ENCODE measurements at places on chromosomes 4 and X.

DNA sequence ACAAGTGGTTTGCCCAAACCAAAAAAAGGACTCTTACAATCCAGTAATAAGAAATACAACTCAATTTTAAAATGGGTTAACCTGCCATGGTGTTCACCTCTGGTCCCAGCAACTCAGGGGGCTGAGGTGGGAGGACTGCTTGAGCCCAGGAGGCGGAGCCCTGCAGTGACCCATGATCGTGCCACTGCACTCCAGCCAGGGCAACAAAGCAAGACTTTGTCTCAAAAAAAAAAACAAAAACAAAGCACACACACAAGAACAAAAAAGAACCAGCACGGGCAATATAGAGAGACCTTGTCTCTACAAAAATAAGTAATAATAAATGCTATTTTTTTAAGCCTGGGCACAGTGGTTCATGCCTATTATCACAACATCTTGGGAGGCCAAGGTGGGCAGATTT is 28.7 kb downstream of the ARAP2 start:
- no peak for DNase-seq

DNA sequence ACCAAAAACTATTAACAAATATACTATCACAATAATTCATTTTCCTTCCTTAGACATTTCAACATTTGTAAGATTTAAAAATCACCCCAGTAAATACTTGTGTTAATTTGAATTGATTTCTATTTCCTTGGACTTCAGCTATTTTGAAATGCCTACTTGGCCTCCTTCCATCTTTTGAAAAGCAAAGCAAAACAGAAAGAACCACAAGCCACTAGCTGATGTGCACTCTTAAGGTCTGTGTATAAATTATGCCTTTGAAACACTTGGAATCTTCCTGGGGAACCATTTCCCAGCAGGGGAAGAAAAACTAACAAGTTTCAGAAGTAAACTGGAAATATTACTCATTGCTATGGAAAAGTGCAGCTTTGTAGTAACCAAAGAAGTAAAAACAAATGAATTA is 139.8 kb downstream of the CLCN4 start:
- DNase-seq: no peak

DNA sequence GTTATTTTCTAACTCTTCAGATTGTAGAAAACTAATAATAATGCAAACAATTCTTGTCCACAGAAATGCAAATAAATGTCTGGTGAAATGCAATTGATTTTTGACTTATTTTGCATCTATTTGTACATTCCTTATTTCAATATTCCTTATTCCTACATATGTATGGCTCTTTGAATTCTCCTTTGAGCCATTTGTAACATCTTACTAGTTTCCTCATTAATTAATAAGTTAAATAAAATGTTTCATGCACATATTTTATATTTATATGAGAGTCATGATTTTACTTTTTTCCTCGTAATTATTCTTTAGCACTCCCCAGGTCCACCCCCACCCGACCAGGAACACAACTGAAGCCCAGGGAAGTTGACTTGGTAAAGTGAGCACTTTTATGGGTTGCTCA is 2.7 kb upstream of the FTHL17 start:
- DNase-seq: no peak

DNA sequence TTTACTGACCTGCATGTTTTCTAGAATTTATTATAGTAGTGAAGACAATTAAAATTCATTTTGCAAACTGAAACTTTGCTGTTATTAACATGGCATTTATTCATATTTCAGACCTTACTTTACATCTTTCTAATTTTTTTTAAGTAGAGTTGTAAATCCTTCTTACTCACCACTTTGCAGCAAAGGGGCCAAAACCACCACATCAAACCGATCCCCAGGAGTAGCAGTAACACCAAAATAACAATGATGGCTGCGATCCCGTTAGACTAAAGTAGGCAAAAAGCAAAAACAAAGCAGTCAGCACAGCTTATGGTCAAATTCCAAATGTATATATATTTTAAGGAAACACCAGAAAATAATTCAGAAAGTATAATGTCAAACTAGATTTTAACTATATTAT is 64.7 kb downstream of the ANTXR2 start:
- DNase-seq: no peak

DNA sequence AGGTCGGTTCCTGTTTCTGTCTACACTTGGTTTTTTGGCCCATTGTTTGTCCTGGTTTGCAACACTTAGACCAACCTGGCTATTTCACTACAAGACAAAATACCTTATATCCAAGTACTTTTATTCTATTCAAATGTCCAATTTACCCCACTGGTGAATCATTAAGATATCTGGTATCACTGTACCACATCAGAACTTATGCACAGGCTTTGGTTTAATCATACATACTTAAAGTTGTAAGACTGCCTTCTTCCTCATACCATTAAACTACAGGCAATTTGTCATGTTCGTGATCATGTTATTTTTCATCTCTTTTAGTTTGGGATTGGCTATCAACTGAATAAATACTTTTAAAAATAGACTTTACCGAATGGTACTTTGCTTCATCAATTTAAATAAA is 53.0 kb upstream of the ATOH1 start:
- DNase-seq: no peak

GRCh38 chr4:167715176-167715575 is 377.2 kb upstream of the ANXA10 start:
- no peak for DNase-seq

- DNase-seq: no peak
Observed at GRCh38 chr4:11632483-11632882, 203.8 kb upstream of the HS3ST1 start.

DNA sequence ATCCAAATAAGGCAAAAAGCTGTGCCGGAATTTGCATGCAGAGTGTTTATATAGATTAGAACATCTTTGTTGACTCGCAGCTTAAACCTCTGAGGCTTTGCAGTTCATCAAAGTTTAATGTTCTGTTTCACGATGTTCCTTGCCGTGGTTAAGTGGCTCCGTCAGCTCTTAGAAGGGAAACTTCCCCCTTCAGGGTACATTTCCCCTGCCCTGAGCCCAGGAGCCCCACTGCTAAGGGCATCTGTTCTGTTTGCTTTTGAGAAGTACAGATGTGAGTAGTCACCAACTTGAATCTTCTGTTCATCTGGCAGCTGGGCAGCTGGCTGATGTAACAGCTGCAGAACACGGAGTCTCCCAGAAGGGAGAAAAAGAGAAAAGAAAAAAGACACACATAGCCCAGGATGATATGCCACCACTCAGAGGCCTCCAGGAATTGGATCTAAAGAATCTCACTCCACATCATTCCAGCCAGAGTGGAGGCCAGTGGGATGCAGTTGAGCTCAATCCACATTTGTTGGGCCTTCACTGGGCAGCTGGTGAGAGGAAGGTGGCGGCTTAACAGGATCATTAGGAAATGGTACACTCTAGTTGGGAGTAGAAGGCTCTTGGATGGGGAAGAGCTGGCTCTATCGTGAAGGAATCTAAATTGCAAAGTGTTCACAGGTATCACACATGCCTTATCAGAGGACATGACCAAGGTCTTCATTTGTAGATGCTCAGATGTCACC is 178.7 kb upstream of the RBPJ start:
- DNase-seq: no peak

DNA sequence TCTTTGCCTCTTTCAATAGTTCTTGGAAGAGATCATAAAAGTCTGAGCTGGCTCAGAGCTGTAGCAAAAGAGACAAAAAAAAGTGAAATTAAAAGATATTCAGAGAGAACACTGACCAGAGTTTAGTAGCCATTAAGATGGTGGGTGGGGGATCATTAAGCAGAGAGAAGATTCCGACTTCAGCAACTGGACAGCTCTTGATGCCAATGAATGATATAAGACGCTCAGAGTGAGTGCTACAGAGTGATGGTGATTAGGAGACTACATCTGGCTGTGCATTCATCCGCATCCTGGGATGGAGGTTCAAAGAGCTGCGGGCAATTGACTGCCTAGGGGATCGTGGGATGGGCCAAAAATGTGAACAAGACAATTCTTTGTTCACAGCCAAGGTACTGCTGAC is 178.5 kb downstream of the PACRGL start:
- no peak for DNase-seq

- no peak for DNase-seq
Observed at GRCh38 chrX:119762718-119763117, 4.3 kb downstream of the SOWAHD start.

- no peak for DNase-seq
Observed at GRCh38 chr4:84683064-84683850, 100.3 kb downstream of the CDS1 start.

- no peak for DNase-seq
Observed at GRCh38 chrX:16870862-16871815, 977 bp upstream of the RBBP7 start.

GRCh38 chr4:183971929-183972490 is 66.9 kb downstream of the STOX2 start:
- DNase-seq: no peak

DNA sequence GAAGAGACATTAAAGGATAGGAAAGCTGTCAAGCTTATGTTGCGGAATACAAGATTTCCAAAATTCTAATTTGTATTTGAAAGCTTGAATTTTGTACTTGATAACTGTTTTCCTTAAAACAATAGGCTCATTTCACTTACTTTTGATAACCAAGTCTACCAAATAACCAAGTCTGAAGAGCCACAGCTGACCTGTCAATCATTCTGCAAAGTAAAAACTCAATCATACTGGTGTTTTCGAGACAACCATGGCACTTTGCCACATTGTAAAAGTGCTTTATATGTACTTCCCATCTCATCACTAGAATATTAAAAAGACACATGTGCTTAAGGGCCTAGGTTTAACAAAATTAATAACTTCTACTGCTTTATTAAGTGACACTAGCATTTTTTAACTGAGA is 47.9 kb downstream of the LEF1 start:
- no peak for DNase-seq

DNA sequence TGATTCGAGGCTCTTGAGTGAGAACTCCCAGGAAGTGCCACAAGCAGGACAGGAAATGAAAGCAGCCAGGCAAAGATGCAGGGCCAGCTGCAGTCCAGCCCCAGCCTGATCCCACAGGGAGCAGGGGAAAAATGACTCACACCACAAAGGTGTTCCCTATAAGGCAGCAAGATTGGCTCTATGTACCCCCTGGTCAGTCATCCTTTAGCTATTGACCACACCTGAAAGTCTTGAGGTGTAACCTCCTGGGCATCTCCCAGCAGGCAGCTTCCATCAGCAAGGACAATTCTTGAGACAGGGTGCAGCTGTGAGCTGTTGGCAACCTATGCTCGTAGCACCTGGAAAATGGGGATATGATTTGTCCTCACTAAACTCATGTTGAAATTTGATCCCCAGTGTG is 27.9 kb upstream of the EXOC1L start:
- DNase-seq: no peak

DNA sequence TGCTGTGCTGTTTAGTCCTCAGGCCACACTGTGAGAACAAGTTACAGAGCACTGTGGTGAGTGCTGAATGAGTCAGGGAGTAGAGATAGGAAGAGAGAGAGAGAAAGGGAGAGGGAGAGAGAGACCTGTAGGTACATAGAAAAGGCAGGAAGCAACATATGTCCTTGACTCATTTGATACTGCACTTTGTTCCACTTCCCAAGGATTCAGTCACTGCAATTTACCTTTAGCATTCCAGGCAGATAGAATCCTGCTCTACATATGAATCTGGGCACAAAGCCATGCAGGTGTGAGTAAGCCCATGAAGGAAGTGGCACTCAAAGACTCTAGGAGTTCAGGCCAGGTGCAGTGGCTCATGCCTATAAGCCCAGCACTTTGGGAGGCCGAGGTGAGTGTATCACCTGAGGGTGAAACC is 1.0 kb upstream of the DAPP1 start:
- no peak for DNase-seq

DNA sequence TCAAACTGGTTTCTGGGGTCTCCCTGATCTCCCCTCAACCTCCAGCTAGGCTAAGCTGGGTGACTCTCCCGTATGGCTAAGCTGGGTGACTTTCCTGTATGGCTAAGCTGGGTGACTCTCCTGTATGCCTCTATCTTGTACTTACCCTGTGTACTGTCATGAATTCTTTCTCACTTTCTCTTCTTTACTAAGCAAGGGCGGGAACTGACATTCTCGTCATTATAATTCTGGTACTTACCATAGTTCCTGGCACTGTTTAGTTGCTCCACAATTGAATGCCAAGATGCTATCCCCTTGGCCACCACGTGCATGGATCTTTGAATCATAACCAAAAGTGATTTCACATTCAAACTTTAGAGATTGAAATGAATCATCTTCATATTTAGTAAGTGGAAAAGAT is 8.8 kb downstream of the INTU start:
- DNase-seq: no peak

GRCh38 chr4:116531870-116532269 is 553.5 kb downstream of the TRAM1L1 start:
- no peak for DNase-seq

- no peak for DNase-seq
Observed at GRCh38 chr4:40389986-40390385, 54.9 kb downstream of the CHRNA9 start.

GRCh38 chr4:174604198-174604597 is 81.9 kb upstream of the HPGD start:
- DNase-seq: no peak

- no peak for DNase-seq
Observed at GRCh38 chr4:37991623-37992410, 31.6 kb downstream of the PTTG2 start.

GRCh38 chr4:111905511-111905910 is 239.7 kb upstream of the FAM241A start:
- DNase-seq: no peak

DNA sequence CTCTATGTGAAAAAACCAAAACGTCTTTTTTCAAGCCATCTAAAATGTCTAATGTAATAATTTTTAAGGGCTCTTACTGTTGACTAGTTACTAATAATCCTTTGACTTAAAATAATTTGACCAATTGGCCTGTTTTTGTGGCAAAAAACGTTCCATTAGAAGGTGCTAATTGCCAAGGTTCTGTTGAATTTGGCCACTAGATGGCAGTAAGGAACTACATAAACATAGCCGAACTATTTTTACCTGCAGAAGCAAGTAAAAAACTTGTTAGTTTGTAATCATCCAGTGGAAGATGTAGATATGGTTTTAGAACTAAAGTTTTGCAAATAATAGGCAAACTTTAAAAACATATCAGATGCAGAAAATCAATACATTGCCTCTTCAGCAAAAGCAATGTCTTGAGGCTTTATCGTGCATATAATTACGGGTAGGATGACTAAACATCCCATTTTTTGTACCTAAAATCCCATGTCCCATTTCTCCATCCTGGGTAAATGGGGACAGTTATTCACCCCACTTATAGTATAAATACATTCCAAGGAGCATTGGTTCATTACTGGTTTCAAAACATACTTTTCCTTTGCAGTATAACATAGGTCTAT is 57.6 kb downstream of the PROM1 start:
- DNase-seq: no peak

GRCh38 chr4:31702326-31702725 is 982.2 kb downstream of the PCDH7 start:
- DNase-seq: no peak

DNA sequence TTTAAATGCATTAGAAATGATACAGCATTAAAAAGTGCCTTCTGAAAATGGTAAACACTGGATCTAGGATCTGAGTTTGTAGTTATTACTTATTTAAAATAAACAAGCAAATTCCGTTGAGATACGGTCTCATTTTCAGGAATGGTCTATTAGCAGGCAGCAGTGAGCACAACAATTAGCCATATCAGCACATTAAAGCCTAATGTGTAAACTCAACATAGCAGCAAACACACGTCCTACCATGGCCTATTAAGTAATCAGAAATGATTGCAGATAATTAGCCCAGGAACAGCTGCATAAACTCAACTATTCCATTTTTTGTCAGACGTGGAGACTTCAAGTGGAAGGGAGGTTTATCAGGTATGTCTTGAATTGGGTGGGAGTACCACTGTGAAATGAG is 61.8 kb downstream of the NEIL3 start:
- DNase-seq: no peak

- no peak for DNase-seq
Observed at GRCh38 chr4:102116121-102116520, 229.2 kb downstream of the SLC39A8 start.

GRCh38 chrX:119685225-119686066 is 7.5 kb downstream of the SEPTIN6 start:
- DNase-seq: no peak

Measured in stimulated activated CD8-positive, alpha-beta memory T cell treated with anti-CD3 and anti-CD28 coated beads, Interleukin-7, amount 100 ng/mL, for 1 hour (primary cell).